A673 (cell line): ENCODE measurements at places on chromosomes 4 and X.

- peak; percentile 4 for DNase-seq
These were observed 38.0 kb downstream of the MAGEE2 start for GRCh38 chrX:75746891-75747639.

GRCh38 chr4:107733431-107733925 lies 13.4 kb upstream of the PAPSS1 start:
- no peak for DNase-seq

DNA sequence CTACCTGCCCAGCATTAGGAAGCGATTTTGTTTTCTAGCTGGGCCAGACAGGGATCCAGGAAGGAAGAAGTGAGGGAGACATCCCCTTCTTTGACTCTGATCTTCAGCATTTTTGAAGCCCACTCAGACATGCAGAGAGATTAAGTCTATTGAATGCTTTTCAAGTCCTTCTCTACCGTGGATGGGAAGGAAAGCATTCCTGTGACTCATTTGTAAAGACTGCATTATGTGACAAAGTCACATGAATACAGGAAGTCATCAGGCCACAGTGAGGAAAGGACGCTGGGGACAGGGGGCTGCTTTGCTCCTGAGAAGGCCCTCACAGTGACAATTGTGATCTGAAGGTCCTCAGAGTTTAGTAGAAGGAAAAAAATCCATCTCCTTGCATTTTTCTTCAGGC lies 67.4 kb upstream of the GBA3 start:
- DNase-seq, result peak; percentile 63

DNA sequence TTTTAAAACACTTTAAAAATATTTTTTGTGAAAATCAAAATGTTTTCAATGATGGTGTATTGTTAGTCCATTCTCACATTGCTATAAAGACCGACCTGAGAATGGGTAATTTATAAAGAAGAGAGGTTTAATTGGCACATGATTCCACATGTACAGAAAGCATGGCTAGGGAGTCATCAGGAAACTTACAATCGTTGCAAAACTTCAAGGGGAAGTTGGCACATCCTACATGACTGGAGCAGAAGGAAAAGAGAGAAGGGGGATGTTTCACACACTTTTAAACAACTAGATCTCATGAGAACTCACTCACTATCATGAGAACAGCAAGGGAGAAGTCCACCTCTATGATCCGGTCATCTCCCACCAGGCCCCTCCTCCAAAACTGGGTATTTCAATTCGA lies 110.7 kb downstream of the TMEM47 start:
- DNase-seq, result peak; percentile 10

DNA sequence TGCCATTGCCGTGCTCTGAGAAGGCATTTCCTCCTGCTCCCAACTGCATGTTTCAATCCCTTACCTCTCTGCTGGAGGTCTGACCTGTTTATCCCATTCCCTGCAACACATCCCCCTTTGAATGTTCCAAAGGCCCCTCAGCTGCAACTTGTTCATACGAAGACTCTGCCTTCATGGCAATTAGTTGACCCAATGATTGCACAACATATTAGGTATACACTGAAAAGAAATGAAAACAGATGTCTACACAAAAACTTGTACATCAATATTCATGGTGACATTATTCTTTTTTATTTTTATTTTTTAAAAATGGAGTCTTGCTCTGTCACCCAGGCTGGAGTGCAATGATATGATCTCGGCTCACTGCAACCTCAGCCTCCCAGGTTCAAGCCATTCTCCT lies 54.9 kb upstream of the STX18 start:
- DNase-seq, result no peak

DNA sequence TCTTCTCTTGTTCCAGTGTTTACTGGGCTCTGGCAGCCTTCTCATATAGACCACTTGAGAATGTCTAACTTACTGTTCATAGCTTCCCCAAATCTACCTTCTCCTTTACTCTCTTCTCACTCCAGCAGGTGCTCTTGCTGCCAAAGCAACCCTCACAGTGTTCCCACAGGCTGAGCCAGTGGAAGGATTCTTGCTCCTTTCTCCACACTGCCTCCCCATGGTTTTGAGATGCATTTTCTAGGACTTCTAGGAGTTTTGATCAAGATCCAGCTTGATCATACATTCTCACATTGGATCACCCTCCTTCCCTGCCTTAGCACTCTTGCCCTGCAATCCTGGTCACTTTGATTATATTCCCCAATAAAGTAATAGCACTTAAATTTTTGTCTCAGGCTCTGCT lies 230.8 kb downstream of the TMEM47 start:
- DNase-seq, result peak; percentile 23

DNA sequence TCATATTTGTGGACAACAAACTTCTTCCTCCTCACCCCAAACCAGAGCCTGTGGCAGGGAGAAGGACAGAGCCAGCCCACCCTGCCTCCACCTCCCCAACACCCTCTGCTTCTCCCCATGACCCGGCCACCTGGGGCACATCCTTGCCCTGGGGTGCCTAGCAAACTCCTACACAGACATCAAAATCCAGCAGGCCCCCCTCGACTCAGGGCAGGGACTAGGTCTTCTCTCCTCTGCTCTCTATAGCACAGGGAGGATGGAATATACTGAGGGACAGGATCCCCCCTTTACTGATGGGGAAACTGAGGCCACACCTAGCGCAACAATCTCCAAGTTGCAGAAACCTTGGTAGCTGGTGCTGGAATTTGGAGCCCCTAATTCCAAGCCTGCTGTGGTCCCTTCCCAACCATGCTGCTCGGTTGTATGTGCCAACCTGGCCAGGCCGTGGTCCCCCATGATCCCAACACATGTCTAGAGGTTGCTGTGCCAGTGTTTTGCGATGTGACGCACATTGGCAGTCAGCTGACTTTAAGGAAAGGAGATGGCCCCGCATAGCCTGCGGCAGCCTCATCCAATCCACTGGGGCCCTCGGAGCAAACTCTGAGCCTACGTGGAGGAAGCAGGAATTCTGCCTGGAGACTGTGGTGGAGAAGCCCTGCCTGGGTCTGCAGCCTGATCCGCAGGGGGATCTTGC lies 53.9 kb upstream of the ADRA2C start:
- DNase-seq, result no peak
